ENCODE measurements at places on chromosomes 12 and 14.

DNA sequence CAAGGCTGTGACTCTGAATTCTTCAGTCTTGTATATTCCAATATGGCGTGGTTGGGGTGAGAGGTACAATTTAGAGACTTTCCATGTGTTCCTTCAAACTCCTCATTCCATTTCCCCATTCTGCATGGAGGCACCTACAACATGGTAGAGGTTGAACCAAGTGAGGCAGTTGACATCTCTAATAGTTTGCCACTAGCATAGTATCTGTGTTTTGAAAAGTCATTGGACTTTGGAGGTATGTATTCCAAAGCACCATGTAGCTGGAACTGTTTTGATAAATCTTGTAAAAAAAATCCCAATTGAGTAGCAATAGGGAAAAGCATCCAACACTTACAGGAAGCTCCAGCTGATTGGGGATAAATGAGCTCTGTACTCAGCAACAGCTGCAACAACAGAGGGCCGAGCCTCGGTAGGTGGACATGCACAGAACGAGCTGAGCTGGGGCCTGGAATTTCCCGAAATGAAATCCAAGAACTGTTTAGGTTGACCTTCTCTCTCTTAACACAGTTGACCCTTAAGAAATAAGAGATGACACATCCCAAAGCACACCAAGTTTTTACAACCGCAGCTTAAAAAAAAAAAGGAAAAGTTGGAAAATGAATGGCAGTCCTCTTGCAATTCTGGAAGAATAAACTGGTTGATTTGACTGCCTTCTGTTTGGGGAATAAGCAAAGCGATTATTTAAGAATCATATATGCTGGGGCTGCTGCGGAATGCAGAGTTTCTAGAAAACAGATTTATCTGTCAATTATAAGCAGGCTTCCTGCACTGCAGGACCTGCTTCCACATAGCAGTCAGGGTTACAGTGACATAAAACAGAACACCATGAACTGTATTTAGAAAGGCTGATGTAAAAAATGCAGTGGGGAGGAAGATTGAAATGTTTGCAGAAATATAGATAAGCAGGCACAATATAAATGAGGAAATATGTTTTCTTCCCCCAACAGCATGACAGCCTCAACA, 194.6 kb upstream of the KRR1 start:
- DNase-seq = no peak

DNA sequence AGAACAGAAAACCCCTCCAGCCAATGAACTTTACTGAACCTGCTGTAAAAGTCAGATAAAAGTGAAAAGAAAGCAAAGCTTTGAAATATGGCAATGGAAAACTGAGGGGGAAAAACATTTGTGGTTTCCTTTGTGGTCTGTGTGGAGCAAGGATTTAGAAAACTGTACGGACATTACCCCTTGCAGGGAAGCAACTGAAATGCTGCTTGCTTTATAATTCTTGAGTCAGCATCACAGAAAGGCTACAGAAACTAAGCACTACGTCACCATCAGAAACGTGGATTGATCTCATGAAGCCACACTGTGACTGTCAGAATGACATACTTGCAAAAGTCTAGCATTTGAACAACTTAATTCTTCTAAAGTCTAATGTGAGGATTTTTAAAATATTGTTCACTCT, 2.4 kb upstream of the KCNC2 start:
- DNase-seq = no peak

- DNase-seq = no peak
These were observed 190.8 kb downstream of the TTC7B start for GRCh38 chr14:90625445-90625844.

DNA sequence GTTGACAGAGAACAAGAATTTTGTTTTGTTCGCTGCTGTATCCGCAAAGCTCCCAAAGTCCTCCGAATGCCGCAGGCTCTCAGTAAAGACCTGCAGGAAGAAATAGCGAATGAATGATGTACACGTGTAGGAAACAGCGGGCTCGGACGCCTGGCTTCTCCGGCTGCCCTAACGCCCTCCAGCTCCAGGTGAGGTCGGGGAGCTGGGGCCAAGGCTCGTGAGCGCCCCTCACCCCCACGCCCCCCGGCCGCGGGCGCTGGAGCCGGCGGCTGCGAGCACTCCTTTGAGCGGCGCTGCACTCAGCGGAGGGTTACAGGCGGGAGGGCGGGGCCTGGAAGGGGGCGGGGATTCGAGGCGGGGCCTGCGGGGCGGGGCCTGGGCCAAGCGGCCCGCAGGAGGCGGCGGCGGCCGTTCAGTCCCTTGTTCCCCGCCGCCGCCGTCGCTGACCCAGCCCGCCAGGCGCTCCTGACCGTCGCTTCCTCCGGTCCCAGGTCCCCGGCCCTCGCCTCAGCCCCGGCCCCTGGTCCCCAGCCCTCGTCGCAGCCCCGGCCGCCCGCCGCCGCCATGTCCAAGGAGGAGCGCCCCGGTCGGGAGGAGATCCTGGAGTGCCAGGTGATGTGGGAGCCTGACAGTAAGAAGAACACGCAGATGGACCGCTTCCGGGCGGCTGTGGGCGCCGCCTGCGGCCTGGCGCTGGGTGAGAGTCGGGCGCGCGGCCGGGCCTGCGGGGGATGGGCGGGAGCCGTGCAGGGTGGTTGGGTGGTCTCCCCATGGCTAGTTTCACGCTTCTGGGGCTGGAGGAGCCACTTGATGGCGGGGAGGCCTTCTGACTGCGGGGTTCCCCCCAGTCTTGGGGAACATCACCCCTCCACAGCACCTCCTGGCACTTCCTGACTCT, at the start of gene AACS:
AACS (plus strand) TSS at position 415 of the 898 bp plus-strand sequence; CDS start at position 565, 150 bp downstream.
- peak; percentile 74 for DNase-seq

GRCh38 chr14:56118611-56119181, 485 bp downstream of the PELI2 start:
- DNase-seq = no peak

DNA sequence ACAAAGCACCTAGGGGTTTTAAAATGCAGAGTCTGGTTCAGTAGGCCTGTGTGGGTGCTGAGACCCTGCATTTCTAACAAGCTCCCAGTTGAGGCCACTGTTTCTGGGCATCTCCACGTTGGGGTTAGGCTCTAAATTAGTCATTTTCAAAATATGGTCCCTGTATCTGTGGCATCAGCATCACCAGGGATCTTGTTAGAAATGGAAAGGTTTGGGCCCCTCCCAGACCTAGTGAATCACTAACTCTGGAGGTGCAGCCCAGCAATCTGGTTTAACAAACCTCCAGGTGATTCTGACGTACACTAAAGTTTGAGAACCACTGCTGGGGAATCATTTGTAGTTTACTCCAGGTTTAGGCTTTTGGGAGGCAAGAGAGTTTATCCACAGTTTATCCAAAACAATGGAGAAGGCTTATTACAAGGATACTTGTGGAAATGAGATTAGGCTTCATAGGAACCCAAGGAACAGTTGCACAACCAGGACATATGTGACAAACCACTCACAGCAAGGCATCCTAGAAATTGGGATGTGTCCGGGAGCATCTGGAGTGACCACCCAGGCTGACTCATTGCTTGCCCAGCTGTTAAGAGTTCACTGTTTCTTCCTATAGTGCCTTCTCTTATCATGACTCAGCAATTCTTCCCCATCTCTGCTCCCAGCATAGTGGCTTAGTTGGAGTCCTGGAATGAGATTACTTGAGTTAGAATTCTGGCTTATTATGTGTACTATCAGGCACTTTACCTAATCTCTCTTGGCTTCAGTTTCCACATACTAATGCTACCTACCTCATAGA, 71.6 kb upstream of the STXBP6 start:
- DNase-seq = no peak

- DNase-seq = no peak
These were observed 28.1 kb downstream of the CBX5 start for GRCh38 chr12:54251667-54252284.

DNA sequence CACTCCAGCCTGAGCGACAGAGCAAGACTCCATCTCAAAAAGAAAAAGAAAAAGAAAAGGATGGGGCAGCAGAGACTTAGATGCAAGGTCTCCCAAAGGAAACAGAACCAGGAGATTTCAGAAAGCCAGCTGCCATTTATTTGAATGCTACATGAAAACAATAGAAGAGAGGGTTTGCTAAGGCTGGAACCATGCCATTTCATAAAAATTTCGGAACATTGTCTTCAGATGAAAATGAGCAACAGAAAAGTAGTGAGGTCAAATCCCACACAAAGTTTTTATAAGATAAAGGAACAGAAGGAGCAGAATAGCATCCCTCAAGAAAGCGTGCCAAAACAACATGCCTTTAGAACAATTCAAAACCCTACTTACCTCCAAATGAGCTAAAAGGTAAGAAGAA, 175.3 kb downstream of the ETV6 start:
- DNase-seq = no peak

DNA sequence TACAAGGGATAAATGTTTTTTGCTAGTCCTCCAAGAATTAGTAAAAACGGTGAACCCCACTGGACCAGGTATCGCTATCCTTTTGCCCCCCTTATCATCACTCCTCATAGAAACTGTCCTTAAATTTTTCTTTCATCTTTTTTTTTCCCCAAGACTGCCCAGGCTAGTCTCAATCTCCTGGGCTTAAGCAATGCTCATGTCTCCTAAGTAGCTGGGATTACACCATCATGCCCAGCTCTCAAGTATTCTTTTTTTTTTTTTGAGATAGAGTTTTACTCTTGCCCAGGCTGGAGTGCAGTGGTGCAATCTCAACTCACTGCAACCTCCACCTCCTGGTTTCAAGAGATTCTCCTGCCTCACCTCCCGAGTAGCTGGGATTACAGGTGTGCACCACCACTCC, 9.7 kb downstream of the IRF2BPL start:
- no peak for DNase-seq

DNA sequence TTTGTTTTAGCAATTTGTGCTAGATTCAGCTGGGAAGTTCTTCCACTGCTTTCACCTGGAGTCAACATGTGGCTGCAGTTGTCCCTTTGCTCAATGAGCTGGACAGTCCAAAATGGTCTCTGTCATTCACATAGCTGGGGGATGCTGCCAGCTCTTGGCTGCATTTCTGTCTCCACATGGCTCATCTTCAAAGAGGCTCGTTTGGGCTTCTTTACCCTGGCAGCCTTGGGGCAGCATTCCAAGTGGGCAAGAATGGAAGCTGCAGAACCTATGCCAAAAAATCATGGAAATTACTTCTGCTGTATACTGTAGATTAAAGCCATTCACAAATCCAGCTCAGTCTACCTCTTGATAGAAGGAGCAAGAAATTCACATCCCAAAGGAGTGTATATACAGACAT, 199.1 kb downstream of the SLC5A8 start:
- DNase-seq = no peak

All from T-helper 1 cell (primary cell).